ENCODE measurements at places on chromosomes 3 and 15.

- DNase-seq, result peak; percentile 79
These were observed 19.2 kb upstream of the MAP6D1 start for GRCh38 chr3:183844606-183845005.

GRCh38 chr3:13480340-13481318 lies 523 bp downstream of the HDAC11 start:
- DNase-seq, result no peak

GRCh38 chr15:99324082-99324620 lies 72.9 kb downstream of the LRRC28 start:
- DNase-seq, result peak; percentile 78

DNA sequence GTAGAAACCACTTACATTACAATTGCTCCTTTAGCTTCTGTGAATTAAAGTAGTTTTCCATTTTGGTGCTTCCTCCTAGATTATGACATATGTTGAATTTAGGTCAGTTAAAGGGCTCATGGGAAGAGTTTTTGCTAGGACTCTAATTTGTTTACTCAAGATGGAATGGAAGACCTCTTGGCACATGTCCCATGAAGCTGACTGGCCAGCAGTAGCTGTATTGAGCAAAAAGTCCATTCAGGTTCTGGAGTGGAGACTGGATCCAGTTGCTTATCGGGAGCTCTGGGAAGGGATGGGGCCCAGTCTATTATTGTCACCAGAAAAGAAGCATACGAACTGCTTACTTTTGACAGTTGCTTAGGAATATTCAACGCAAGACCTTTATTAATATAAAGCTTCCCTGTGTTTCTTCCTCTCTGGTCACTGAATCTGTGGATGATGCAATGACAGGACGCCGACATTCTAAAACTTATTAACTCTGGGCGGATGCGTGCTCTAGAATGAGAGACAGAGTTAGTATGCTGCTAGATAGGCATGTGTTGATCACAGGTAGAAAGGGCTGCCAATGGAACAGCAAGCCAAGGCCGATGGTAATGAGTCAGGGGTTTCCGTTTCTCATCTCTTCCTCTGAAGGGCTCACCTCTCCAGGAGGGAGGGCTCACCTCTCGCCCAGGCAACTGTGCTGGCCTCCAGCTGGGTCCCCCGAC lies 155.8 kb downstream of the NR1D2 start:
- DNase-seq, result peak; percentile 64

- DNase-seq, result peak; percentile 82
These were observed 282.0 kb upstream of the VEPH1 start for GRCh38 chr3:157785102-157785826.

- DNase-seq, result no peak
These were observed 72.1 kb downstream of the ABTB1 start for GRCh38 chr3:127744875-127745274.

DNA sequence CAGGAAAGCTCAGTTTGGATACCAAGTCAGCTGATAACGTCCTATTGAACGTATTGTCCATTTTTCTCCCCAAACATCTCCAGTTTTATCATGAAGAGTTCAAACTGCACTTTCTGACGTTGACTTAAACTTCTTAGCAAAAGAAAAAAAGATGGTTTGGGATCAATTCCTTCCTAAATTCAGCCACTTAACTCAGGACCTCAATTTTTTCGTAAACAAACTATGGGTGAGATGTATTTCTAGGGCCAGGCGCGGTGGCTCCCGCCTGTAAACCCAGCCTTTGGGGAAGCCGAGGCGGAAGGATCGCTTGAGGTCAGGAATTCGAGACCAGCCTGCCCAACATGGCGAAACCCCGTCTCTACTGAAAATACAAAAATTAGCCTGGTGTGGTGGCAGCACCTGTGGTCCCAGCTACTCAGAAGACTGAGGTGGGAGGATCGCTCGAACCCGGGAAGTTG lies 464 bp upstream of the MRPS25 start:
- no peak for DNase-seq

- DNase-seq, result no peak
These were observed 78.2 kb upstream of the TRPM1 start for GRCh38 chr15:31179693-31180092.

DNA sequence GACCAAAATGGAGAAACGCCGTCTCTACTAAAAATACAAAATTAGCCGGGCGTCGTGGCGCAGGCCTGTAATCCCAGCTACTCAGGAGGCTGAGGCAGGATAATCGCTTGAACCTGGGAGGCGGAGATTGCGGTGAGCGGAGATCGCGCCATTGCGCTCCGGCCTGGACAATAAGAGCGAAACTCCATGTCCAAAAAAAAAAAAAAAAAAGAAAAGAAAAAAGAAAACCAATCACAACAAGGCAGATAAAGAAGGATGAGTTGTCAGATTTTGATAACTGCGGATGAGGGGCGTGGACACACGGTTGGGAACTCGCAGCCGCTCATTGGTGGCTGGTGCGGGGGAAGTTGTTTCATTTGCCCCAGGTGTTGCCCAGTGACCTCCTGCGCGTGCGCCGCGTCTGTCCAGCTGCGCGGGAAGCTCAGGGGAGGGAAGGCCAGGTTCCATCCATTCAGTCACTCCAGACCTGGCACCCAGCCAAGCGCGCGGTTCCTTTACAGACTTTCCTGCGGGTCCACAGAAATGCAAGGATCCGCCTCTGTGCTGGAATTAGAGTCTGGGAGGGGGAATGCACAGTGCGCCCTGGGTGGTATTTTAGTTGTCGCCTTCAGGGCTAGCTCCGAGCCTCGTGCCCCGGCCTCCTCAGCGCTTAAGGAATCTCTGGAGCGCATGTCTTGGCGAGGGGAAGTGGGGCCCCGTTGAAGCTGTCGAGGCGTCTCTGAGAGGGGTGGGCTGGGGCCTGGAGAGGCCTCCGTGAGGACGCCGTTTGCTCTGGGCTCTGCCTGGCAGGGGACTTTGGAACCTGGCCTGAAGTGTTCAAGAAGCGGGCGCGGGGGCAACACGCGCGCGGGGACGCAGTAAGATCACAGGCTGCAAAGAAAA lies 708 bp upstream of the GCHFR start:
- DNase-seq, result peak; percentile 15

DNA sequence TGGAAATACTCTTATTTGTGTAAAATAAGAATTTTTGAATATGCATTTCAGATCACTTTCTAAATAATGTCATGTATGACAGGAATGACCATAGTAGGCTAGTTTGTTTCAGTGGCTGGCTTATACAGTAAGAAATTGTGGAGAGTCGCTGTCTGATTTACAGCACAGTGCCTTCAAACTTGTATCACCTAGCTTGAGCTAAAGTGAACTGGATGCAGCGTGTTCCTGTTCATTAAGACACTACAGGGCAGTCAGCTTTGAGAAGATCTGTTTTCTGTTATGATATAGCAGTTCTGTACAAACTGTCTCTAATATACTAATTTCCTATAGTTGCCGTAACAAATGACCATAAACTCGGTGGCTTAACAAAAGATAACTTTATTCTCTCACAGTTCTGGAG lies 9.9 kb downstream of the CLDN16 start:
- DNase-seq, result no peak

DNA sequence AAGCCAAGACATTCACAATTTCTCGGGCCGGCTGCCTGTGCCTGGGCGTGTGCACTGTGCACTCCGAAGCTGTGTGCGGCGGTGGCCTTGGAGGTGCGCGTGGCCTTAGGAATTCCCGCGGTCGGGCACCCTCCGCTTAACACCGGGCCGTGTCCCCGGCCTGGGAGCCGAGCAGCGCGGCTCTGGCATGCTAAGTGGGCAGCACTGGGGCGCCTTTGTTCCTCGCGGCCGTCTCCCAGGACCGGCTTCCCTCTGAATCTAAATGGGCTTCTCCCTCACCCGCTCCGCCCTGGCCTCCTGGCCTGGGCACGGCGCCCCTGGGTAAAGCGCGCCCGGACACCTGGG lies 498 bp upstream of the ARNT2 start:
- no peak for DNase-seq

- DNase-seq, result peak; percentile 82
These were observed 73.8 kb downstream of the TLE3 start for GRCh38 chr15:70023769-70024491.

GRCh38 chr15:63206079-63206478 lies 16.7 kb downstream of the RAB8B start:
- DNase-seq, result no peak

GRCh38 chr15:101148166-101148880 lies 103.5 kb downstream of the CHSY1 start:
- no peak for DNase-seq

DNA sequence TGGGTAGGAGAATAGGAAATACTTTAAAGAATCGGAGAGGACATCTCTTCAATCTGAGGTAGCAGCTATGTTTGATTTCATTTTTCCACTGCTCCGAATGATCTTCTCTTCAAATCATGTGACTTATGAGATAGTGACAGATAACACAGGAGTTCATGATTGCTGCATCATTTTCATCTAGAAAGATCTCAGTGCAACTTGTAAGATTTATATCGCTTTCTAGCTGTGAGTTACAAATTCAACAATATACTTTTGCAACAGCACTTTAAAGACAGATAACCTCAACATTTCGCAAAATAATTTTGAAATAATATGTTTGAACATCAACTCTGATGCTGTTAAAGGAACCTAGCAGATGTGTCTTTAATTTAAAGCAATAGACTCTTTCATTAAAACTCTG lies 99.9 kb upstream of the CCDC80 start:
- DNase-seq, result no peak

- no peak for DNase-seq
These were observed 62.8 kb downstream of the ABHD2 start for GRCh38 chr15:89150762-89151664.

DNA sequence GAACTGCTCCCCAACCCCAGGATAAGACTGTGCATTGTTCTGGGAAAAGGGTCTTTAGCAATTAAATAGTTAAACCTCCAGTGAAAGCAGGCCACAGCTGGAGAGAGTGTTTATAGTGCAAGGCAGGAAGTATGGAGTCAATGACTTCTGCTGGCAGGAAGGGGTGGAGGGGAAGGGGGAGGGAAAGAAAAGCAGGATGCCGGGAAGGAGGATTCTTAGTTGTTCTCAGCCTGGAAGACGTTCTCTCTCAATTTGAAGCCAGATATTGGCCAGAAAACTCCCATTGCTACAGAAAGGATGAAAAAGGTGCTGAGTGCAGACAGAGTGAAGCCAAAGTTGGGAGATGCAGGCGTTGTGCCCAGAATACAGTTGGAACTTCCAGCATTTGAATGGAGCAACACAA lies 35.7 kb upstream of the ACTL6A start:
- peak; percentile 64 for DNase-seq

- DNase-seq, result no peak
These were observed 41.6 kb downstream of the IQCH start for GRCh38 chr15:67296188-67296587.

DNA sequence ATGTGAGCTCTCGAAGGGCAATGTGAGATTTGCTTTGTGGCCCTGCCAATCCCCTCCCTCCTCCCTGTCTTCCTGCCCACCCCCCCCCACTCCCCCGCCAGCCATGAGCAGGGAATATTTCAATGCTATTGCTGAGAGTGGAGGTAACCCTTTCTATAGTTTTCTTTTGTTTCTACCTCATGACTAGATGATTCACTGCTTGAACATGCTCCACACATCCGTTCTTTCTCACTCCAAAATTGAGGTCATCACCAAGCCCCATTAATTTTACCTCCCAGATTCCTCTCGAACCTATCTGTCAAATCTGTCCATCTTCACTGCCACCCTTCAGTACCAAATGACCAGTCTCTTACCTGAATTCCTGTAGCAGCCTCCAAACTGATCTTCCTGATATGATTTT lies 12.2 kb downstream of the ZNF774 start:
- no peak for DNase-seq

- no peak for DNase-seq
These were observed 214.7 kb upstream of the ZBTB20 start for GRCh38 chr3:115361806-115362205.

DNA sequence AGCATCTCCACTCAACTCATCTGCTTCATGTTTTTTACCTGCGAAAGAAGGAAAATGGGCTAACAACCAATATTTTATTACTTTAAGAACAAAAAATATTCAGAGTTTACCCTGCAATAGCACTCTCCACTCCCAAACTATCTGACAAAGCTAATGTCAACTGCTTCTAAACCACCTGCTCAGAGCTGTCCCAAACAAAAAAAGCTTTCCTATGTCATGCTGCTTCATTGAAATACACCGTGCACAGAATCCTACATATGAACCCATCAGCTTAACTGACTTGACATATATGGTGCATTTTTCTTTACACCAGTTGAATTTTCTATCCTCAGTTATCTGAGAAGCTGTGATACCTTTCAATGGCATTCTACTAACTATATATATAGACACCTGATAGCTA lies 16.5 kb downstream of the SLTM start:
- DNase-seq, result no peak

GRCh38 chr3:188662795-188663194 lies 508.8 kb downstream of the LPP start:
- DNase-seq, result no peak

GRCh38 chr3:195259154-195259474 lies 11.8 kb downstream of the XXYLT1 start:
- peak; percentile 59 for DNase-seq

Data from fibroblast of gingiva (primary cell).